ENCODE measurements at places on chromosomes 7 and 10.

- H3K36me3 ChIP-seq = no peaks in the 10 kb centered on the region
- peaks cover 2% of the 10 kb centered on the region for H3K27me3 ChIP-seq
- no peak for DNase-seq
- H3K4me3 ChIP-seq = no peak overlapping the region
- H3K27ac ChIP-seq = no peak overlapping the region
Observed at GRCh38 chr7:47661051-47661714, 79.3 kb upstream of the TNS3 start.

GRCh38 chr10:119637631-119638030 lies 13.5 kb upstream of the BAG3 start:
- no peak overlapping the region for H3K27ac ChIP-seq
- H3K27me3 ChIP-seq = no peaks in the 10 kb centered on the region
- H3K4me3 ChIP-seq = no peak overlapping the region
- no peaks in the 10 kb centered on the region for H3K4me1 ChIP-seq
- H3K36me3 ChIP-seq = no peaks in the 10 kb centered on the region

DNA sequence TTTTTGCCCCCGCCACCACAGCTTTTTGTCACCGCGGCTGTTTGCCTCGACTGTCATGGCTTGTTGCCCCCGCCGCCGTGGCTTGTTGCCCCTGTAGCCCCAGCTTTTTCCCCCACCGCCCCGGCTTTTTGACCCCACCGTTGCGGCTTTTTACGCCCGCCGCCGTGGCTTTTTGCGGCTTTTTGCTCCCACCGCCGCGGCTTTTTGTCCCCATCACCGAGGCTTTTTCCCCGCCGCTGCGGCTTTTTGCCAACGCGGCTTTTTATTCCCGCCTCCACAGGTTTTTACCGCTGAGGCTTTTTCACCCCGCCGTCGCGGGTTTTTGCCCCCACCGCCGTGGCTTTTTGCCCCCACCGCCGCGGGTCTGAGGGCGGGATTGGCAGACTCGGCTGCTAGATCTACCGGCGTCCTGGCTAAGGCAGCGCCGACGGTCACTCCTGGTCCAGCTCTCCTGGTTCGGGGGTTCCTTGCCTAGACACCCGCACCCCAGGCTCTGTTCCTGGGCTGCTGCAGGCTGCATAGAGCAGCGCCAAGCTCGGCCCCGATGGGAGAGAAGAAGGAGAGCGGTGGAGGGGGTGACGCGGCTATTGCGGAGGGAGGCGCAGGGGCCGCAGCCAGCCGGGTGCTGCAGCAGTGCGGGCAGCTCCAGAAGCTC lies 637.7 kb downstream of the ZNF716 start:
- no peaks in the 10 kb centered on the region for H3K4me1 ChIP-seq
- no peak for DNase-seq

DNA sequence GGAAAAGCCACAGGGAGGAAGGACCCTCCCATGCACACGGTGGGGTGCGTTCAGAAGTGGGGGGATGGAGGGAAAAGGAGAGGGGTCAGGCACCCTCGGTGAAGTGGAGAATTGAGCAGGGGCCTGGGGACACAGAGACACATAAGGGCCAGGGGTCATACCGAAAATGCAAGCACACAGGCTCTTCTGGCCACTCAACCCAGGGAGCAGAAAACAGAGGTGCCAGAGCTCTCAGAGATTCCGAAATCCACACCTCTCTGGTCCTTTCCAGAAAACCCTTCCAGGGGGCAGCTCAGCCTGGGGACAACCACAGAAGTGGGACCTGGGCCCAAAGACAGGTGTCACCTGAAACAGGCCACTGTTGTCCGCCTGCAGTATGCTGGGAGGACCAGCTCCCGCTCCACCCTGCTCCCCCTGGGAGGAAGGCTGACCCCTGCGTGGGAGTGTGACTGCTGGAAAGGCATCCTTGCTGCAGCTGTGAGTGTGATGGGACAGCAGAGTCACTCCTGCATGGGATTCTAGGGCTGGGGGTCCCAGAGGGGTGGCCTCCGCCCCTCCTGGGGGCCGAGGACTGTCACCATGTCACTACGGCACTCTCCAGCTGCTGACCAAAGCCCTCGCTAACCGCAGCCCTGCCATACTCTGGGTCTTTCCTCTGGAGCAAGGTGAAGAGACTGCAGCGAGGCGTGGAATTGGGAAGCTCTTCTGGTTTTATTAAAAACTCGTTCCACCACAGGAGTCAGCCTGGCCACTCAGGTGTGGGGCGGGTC lies 63.1 kb downstream of the TMEM209 start:
- H3K27me3 ChIP-seq = no peaks in the 10 kb centered on the region
- no peaks in the 10 kb centered on the region for H3K36me3 ChIP-seq
- H3K27ac ChIP-seq = peak overlapping the region; percentile 79
- DNase-seq = no peak
- H3K4me3 ChIP-seq = peak overlapping the region; percentile 72

GRCh38 chr7:100466653-100467605 lies 2.9 kb upstream of the SPACDR start:
- H3K36me3 ChIP-seq = peaks cover 17% of the 10 kb centered on the region
- no peak overlapping the region for H3K4me3 ChIP-seq
- H3K27ac ChIP-seq = no peak overlapping the region

- H3K27ac ChIP-seq = no peak overlapping the region
- no peaks in the 10 kb centered on the region for H3K36me3 ChIP-seq
- DNase-seq = peak; percentile 4
Observed at GRCh38 chr10:127195041-127195506, 1.3 kb downstream of the INSYN2A start.

DNA sequence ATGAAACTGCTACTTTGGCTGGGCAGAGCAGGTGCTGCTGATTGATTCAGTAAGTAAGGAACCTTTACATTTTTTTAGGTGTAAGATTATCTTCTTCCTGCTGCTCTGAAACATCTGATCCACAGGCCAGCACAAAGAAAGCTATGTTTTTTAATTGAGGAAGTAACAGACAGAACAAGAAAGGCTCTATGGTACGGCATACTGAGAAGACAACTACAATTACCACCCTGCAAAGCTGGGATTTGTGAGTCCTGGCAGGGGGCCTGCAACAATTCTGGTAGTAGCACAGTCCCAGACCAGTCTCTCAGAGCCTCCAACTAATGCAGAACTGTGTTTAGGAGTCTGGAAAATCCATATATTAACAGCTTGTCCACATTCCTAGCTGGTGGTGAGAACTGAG lies 103.0 kb upstream of the LRRTM3 start:
- H3K27me3 ChIP-seq = no peaks in the 10 kb centered on the region
- no peak for DNase-seq

DNA sequence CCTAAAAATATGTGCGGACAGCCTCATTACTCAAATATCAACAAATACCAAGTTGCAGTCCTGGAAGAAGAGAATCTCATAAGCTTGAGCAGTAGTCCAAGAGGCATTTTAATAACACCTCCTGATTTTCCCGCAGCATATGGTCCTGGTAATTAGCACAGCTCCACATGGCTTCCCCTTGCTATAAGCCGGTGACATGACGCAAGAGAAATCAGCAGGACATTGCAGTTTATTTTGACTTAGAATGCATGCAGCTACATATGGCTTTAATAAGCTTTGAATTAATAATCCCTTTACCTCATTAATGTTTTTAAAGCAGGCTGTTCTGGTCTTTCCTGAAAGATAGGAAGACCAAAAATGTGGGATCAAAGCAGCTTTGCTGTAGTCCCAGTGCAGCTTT lies 137.6 kb downstream of the RAMP3 start:
- H3K4me3 ChIP-seq = no peak overlapping the region
- H3K27me3 ChIP-seq = peaks cover 17% of the 10 kb centered on the region
- H3K36me3 ChIP-seq = no peaks in the 10 kb centered on the region
- no peak overlapping the region for H3K27ac ChIP-seq
- no peaks in the 10 kb centered on the region for H3K4me1 ChIP-seq

- H3K27ac ChIP-seq = no peak overlapping the region
- no peaks in the 10 kb centered on the region for H3K4me1 ChIP-seq
- DNase-seq = no peak
- no peak overlapping the region for H3K4me3 ChIP-seq
Observed at GRCh38 chr10:130203626-130204025, 67.4 kb downstream of the GLRX3 start.

DNA sequence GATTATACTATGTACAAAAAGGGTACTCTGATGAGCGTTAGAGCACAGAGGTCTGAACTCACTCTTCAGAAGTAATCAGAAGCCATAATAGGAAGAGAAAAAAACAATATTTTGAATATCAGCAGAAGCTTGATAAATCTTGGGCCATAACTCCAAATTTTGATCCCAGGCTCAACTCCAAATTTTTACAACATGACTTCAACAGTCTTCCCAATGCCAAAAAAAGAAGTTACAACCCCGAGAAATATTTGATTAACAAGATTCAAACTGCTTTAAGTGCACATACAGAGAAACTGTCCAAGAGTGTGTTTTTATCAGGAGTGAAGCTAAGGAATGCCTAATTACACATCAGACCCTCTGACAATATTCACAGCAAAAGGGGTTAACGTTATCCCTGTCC lies 7.5 kb downstream of the MPP7 start:
- peaks cover 28% of the 10 kb centered on the region for H3K27me3 ChIP-seq
- DNase-seq = no peak
- no peaks in the 10 kb centered on the region for H3K36me3 ChIP-seq
- no peak overlapping the region for H3K4me3 ChIP-seq
- no peak overlapping the region for H3K27ac ChIP-seq

GRCh38 chr10:11909618-11910017 lies 86.5 kb downstream of the PROSER2 start:
- H3K4me1 ChIP-seq = peaks cover 10% of the 10 kb centered on the region
- no peak for DNase-seq
- H3K36me3 ChIP-seq = no peaks in the 10 kb centered on the region
- no peak overlapping the region for H3K4me3 ChIP-seq

GRCh38 chr10:118246332-118247295 lies 95.5 kb downstream of the FAM204A start:
- H3K36me3 ChIP-seq = no peaks in the 10 kb centered on the region
- no peak overlapping the region for H3K27ac ChIP-seq
- H3K4me1 ChIP-seq = no peaks in the 10 kb centered on the region
- no peak for DNase-seq
- peaks cover 11% of the 10 kb centered on the region for H3K27me3 ChIP-seq
- H3K4me3 ChIP-seq = no peak overlapping the region

GRCh38 chr10:133365461-133366129 lies 7.6 kb downstream of the ECHS1 start:
- DNase-seq = no peak
- H3K36me3 ChIP-seq = peaks cover 40% of the 10 kb centered on the region
- no peak overlapping the region for H3K27ac ChIP-seq
- no peak overlapping the region for H3K4me3 ChIP-seq

GRCh38 chr7:5750031-5750653 lies 31.3 kb downstream of the RNF216 start:
- H3K36me3 ChIP-seq = peaks cover 19% of the 10 kb centered on the region
- H3K4me3 ChIP-seq = no peak overlapping the region
- peaks cover 7% of the 10 kb centered on the region for H3K4me1 ChIP-seq

GRCh38 chr10:30535677-30536076 lies 93.9 kb downstream of the LYZL2 start:
- peaks cover 15% of the 10 kb centered on the region for H3K4me1 ChIP-seq
- H3K36me3 ChIP-seq = no peaks in the 10 kb centered on the region
- no peak for DNase-seq
- H3K27me3 ChIP-seq = peaks cover 15% of the 10 kb centered on the region

GRCh38 chr7:47982610-47983009 lies 3.2 kb upstream of the HUS1 start:
- H3K4me3 ChIP-seq = no peak overlapping the region
- no peak for DNase-seq
- H3K4me1 ChIP-seq = peaks cover 12% of the 10 kb centered on the region
- H3K27ac ChIP-seq = no peak overlapping the region

DNA sequence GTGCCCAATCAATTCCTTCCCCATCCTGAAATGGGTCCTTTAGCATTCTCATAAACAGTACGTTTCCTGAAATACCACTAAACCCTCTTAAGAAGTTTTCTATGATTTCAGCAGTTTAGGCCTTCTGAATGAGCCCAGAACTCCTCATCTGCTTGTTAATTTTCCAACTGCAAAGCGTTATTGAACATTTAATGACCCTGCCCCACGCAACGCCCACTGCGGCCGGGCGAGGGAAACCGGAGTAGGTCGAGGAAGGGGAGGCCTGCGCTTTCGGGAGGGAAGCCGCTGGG lies 608 bp upstream of the UBN2 start:
- peaks cover 5% of the 10 kb centered on the region for H3K36me3 ChIP-seq
- H3K27ac ChIP-seq = peak overlapping the region; percentile 94
- DNase-seq = no peak
- peaks cover 1% of the 10 kb centered on the region for H3K27me3 ChIP-seq
- peaks cover 34% of the 10 kb centered on the region for H3K4me1 ChIP-seq
- peak overlapping the region; percentile 99 for H3K4me3 ChIP-seq

DNA sequence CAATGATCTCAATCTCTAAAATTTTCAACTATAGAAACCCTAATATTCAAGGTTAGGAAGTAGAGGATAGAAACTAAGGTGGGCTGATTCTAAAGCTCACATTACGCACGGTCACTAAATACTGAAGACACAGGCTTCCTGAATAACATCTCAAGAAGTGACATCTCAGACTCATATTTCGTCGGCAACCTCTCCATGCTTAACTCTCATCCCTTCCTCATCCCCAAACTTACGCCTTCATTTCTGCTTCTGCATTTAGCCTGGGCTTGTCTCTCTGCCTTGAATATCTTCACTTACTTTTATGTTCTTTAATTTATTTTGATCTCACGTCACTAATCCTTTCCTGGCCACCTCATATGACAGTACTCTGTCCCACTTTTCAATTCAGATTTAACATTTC lies 9.2 kb downstream of the PGAM1 start:
- H3K27me3 ChIP-seq = no peaks in the 10 kb centered on the region
- peaks cover 6% of the 10 kb centered on the region for H3K4me1 ChIP-seq
- DNase-seq = no peak

DNA sequence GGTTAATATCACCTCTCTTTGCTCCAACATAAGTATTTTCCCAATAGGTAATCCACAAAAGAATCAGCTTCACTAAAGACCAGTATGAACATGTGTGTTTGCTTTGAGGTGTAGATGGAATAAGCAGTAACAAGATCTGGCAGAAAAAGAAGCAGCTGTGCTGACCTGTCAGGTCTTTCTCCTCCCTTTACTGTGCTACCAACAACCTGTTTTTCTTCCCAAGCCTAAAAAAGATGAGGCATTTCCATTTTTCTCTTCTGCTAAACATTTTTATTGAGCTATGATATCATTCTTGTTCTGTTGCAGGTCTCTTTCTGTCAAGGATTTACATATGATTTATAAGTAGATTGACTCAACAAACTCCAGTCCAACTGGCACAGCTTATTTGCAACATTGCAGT lies 315.2 kb upstream of the GLI3 start:
- H3K27ac ChIP-seq = no peak overlapping the region
- no peak for DNase-seq
- H3K27me3 ChIP-seq = no peaks in the 10 kb centered on the region

DNA sequence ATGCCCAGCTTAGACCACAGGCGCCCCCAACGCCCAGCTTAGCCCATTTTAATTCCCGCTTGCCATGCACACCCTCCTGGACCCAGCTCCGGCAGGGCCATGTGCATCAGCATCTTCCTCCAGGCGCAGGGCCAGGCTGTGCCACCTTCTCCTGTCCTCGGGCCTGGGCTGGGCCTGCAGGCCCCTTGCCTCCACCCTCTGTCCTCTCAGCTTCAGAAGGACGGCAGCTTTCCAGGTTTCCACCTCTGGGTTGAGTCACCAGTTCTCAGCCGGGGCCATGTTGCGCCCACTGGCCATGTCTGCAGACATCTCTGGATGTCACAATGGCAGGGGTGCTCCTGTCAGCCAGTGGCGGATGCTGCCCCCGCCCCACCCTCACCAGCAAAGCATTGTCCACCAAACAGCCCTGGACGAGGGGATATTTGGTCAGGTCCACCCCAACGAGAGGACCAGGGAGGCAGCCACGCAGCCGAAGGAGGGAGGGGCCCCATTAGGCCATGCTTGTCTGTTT lies 59.1 kb upstream of the NKX6-2 start:
- H3K36me3 ChIP-seq = peaks cover 13% of the 10 kb centered on the region
- DNase-seq = no peak
- peaks cover 15% of the 10 kb centered on the region for H3K27me3 ChIP-seq
- H3K4me3 ChIP-seq = no peak overlapping the region
- no peak overlapping the region for H3K27ac ChIP-seq
